Panc1 (cell line): ENCODE measurements at places on chromosomes 5 and 9. TPM values are rescaled to one million over a fixed set of nuclear protein-coding genes. Genes with fewer than 3 reads are reported as not detected.

- H3K4me1 ChIP-seq = peaks cover 8% of the 10 kb centered on the region
- no peak overlapping the region for H3K27ac ChIP-seq
- no peaks in the 10 kb centered on the region for H3K27me3 ChIP-seq
Measured at GRCh38 chr9:119961774-119962424, 592.7 kb upstream of the BRINP1 start.

GRCh38 chr9:9557804-9558334 lies 1054.9 kb downstream of the PTPRD start:
- H3K27ac ChIP-seq = no peak overlapping the region
- DNase-seq = no peak

- H3K4me1 ChIP-seq = no peaks in the 10 kb centered on the region
- DNase-seq = no peak
- no peak overlapping the region for H3K4me3 ChIP-seq
Measured at GRCh38 chr5:54717870-54718269, 200.3 kb downstream of the SNX18 start.

PCDHB13 gene
- 1.0 TPM for total RNA-seq

DNA sequence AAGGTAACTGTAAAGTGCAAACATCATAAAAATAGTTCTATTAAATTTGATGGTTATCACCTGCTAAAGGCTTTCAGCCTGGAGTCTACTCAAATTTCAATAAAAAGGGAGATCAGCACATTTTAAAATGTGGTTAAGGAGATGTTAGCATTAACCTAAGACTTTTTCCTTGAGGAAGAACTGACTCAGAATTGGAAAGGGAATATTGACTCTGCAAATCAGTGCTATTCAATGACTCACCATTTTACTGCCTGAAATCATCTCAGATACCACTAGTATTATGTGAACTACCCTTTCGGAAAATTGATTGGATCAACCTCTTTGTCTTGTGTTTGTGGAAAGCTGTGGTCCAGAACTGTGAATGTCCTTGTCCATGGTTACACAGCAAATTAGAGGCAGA lies 113.3 kb downstream of the ADRB2 start:
- no peak overlapping the region for H3K27ac ChIP-seq
- no peaks in the 10 kb centered on the region for H3K4me1 ChIP-seq
- no peak for DNase-seq
- no peak overlapping the region for H3K4me3 ChIP-seq
- H3K27me3 ChIP-seq = no peaks in the 10 kb centered on the region
- H3K36me3 ChIP-seq = no peaks in the 10 kb centered on the region
